ENCODE measurements at places on chromosomes 7 and 10.

- DNase-seq = no peak
Observed at GRCh38 chr7:139481364-139481763, 2.1 kb downstream of the KLRG2 start.

- DNase-seq = no peak
Observed at GRCh38 chr10:115003396-115003795, 65.4 kb downstream of the TRUB1 start.

GRCh38 chr10:117631276-117632145, 89.0 kb downstream of the EMX2 start:
- DNase-seq = no peak

GRCh38 chr7:48681006-48681405, 243.3 kb upstream of the CDC14C start:
- no peak for DNase-seq

- no peak for DNase-seq
Observed at GRCh38 chr7:30699706-30700495, 17.6 kb upstream of the CRHR2 start.

GRCh38 chr10:122689146-122689820, 10.4 kb downstream of the C10orf120 start:
- DNase-seq = no peak

GRCh38 chr10:120260456-120260855, 196.6 kb upstream of the PLPP4 start:
- DNase-seq = no peak

DNA sequence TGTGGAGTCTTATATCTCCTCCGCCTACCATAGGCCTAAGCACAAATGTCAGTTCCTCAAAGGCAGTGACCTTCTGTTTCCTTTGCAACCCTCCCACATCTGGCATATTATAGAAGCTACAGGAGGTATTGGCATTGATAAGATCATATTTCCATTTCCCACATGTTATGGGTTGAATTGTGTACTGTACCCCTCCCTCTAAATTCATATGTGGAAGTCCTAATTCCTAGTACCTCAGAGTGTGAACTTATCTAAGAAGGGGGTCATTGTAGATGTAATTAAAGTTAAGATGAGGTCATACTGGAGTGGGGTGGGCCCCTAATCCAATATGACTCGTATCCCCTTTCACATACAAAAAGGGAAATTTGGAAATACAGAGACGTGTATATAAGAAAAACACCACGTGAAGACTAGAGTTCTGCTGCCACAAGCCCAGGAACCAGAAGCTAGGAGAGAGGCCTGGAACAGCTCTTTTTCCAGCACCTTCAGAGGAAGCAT, 6.1 kb upstream of the LAMB4 start:
- no peak for DNase-seq

Measured in NCI-H510A (cell line).